ENCODE measurements at places on chromosomes 4 and X.

GRCh38 chr4:142832022-142832421, 14.1 kb downstream of the INPP4B start:
- DNase-seq, result no peak

DNA sequence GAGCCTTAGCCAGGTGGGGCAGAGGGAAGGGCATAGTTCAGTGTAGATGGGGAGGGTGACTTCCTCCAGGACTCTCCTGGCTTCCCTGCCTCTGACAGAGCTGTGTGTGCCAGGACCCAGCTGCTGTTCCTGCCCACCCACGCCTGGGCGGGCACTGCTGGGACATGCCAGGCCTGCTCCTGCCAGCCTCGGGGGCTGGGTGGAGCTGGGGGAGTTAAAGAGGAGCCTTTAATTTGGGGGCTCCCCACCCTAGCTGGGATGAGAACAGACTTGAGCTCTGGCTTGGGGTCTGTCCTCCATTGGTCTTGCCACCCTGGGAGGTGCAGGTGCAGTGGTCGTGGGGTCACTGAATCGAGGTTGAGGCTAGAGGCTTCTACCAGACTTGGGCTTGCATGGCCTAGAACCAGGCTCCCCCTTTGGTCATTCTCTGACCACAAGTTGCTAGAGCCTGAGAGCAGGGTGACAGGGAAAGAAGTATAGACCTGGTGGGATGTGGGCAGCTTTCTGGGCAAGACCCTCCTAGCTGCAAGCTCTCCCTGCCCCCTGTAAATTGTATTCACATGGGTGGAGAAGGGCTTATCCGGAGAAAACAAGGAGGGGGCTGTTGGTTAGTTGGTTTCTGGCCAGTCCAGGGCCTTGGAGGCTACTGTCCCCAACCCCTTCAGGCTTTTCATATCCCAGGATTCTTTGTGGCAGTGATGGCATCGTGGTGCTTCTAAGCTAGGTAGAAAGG, 5.7 kb downstream of the EFNB1 start:
- no peak for DNase-seq

DNA sequence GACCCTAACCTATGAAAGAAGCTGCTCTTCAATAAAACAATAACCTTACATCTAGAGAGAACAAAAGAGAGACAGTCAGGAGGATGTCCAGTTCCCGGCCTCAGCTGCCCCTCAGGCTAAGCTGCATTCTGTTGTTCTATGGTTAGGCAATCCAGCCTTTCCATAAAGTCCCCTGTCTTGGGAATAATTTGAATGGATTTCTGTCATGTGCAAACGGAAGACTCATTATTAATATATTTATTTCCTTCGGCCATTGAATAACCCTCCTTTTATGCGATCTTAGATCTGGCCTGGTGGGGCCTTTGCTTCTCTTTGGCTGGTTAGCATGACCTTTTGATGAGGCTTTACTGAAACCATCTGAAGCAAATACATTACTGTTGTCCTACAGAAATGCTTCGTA, 80.1 kb downstream of the ANKRD50 start:
- DNase-seq, result no peak

DNA sequence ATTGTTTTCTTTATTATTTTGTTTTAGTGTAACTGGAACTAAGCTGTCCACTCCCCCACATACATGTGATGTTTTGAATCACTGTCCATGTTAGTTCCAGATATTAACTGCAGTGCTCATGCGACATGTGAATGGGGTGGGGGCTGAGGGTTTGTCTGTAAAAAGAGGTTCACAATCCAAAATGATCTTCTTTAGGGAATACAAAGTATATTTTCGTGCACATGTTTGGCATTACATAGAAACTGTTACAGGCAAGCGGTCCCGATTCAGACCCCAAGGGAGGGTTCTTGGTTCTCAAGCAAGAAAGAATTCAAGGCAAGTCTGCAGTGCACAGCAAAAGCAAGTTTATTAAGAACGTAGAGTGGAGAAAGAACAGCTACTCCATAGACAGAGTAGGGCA, 296.5 kb upstream of the CLNK start:
- DNase-seq, result no peak

- no peak for DNase-seq
These were observed 22.3 kb downstream of the TMEM31 start for GRCh38 chrX:103733017-103733416.

- peak; percentile 3 for DNase-seq
These were observed 6.5 kb upstream of the NDST4 start for GRCh38 chr4:115119804-115120352.

Measured in NCI-H146 (cell line).